Activated CD8-positive, alpha-beta memory T cell treated with anti-CD3 and anti-CD28 coated beads, Interleukin-2, amount 10 ng/mL, durations not matched to agents 7 days and 5 days (primary cell): ENCODE measurements at places on chromosomes 12 and 14. TPM values are rescaled to one million over a fixed set of nuclear protein-coding genes. Genes with fewer than 3 reads are reported as not detected.

DNA sequence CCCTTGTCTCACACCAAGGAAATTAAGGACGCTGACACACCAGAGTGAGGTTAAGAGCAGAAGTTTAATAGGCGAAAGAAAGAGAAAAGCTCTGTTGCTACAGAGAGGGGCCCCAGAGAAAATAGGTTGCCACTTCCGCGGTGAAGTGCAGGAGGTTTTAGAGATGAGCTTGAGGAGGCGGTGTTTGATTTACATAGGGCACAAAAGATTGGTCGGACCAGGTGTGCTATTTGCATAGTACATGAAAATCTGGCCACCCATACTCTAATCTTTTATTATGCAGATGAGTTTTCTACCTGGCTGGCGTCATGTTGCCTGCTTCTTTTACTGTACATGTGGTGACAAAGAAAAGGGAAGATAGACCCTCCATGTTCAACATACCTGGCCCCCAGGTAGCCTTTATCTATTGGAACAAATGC is 23.3 kb upstream of the MYF6 start:
- H3K27me3 ChIP-seq = no peaks in the 10 kb centered on the region
- H3K4me3 ChIP-seq = no peak overlapping the region
- H3K4me1 ChIP-seq = no peaks in the 10 kb centered on the region
- H3K27ac ChIP-seq = no peak overlapping the region

DNA sequence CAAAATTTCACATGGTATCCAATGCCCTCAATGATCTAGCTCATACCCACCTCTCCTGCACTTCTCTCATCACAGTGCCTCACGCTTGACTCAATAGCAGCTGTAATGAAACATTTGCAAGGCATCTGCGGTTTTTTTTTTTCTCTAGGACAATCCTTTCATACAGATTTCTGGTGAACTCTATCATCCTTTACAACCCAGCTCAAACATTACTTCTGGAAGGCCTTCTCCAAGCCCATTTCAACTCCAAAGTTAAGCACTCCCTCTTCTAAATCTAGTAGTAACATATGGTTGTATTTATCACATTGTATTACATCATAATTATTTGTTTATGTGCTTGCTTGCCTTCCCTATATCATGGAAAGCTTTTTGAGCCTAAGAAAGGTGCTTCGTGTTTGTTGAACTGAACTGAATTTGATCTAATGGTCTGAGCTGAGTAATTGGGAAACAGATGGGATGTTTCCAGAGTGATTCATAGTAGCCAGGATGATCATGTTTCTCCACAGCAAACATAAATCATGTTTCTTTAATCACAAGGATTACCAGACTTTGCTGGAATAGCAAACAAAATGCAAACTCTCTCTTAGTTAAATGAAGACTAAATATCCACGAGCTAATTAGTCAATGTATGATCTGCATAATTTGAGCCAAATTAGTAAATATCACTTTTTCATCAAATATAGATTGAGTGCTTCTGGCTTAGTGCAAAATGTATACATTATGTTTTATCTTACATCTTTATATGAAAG is 14.3 kb downstream of the CFL2 start:
- peak; percentile 19 for DNase-seq
- no peaks in the 10 kb centered on the region for H3K4me1 ChIP-seq
- H3K4me3 ChIP-seq = no peak overlapping the region
- H3K27ac ChIP-seq = no peak overlapping the region
- H3K36me3 ChIP-seq = no peaks in the 10 kb centered on the region

DNA sequence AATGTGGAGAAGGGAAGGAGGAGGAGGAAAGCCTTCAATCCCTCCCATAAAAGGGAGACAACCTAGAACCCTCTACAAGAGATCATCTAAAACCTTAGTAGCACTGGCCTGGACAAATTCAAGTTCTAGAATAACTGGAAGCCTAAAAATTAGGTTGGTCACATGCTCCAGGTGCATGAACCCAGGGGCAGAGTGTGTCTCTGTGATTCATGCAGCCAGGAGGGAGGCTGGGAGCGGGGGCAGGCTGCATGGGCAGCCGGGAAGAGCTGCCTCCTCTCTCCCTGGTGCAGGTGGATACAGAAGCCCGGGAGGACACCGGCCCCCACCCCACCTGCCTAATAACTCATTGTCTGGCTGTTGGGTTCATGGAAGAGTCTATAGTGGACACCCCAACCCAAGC is 38.6 kb downstream of the CCDC85C start:
- no peak overlapping the region for H3K27ac ChIP-seq
- H3K36me3 ChIP-seq = no peaks in the 10 kb centered on the region
- no peaks in the 10 kb centered on the region for H3K4me1 ChIP-seq
- H3K27me3 ChIP-seq = no peaks in the 10 kb centered on the region
- H3K4me3 ChIP-seq = no peak overlapping the region
- DNase-seq = no peak

DNA sequence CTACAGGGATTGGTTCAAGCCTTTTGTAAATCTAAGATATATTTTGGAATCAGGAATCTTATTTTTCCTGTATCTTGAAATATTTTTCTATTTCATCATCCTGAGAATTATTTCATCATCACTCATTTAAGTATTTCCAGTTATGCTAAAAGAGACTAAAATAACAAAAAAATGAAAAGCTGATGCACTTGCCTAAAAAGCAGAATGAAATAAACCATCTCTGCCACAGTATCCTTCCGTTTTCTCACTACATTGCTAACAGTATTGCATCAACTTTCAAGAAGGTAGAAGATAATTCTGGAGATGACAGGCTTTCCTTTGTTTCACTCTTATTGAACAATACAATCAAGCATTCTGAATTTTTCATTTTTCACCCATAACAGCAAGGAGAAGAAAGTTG is 31.1 kb upstream of the EIF5 start:
- peaks cover 2% of the 10 kb centered on the region for H3K4me1 ChIP-seq
- no peak overlapping the region for H3K4me3 ChIP-seq
- DNase-seq = no peak
- H3K27ac ChIP-seq = peak overlapping the region; percentile 25
- H3K27me3 ChIP-seq = peaks cover 17% of the 10 kb centered on the region
- no peaks in the 10 kb centered on the region for H3K36me3 ChIP-seq

DNA sequence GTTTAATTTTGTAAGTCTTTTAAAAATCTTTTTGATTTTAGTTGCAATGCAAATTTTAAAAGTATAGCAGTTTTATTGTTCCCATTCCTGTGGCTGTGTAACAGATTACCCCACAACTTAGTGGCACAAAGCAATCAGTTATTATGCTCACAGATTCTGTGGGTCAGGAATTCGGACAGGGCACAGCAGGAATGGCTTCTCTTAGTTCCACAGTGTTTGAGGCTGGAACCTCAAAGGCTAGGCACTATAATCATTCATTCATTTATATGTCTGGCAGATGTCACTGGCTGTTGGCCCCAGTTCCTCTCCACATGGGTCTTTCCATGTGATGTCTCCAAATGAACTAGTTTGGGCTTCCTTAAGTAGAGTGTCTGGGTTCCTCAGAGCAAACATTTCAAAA is 193.3 kb downstream of the RAD51B start:
- no peak overlapping the region for H3K27ac ChIP-seq
- H3K4me1 ChIP-seq = no peaks in the 10 kb centered on the region
- DNase-seq = no peak
- no peak overlapping the region for H3K4me3 ChIP-seq
- H3K36me3 ChIP-seq = peaks cover 2% of the 10 kb centered on the region

- H3K36me3 ChIP-seq = peaks cover 2% of the 10 kb centered on the region
- H3K27me3 ChIP-seq = no peaks in the 10 kb centered on the region
- peaks cover 4% of the 10 kb centered on the region for H3K4me1 ChIP-seq
These were observed 29.1 kb upstream of the AEBP2 start for GRCh38 chr12:19410211-19410610.

DNA sequence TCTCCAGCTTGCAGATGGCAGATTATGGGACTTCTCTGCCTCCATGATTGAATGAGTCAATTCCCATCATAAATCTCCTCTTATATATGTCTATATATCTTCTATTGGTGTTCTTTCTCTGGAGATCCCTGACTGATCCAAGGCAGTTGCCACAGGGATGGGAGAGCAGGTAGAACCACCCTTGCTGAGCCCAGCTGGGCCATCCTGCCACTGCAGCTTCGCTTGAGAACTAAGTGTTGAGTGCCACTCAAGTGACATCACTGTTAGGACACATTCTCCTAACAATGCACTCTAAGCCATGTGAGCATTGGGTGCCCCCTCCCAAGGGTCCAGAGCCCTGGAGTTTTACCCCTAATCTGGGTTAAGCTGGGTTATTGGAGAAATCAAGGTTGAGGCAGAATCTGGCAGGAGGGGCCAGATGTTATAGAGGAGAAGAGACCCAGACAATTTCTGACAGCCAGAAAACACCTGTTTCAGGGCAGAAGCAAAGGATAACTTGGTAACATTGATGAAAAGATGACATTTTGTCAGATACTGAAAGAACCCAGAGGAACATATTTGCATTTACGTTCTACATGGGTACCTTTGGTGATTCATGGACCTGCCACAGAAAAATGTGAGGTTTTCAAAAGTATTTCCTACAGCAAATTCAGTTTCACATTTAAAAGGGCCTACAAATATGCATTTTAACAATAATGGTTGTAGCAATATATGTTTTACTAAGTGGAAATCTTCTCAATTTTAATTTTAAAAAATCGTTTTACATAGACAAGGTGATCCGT is 57.2 kb upstream of the MAX start:
- no peak overlapping the region for H3K27ac ChIP-seq
- no peaks in the 10 kb centered on the region for H3K27me3 ChIP-seq
- peaks cover 12% of the 10 kb centered on the region for H3K4me1 ChIP-seq
- DNase-seq = no peak

- H3K4me1 ChIP-seq = peaks cover 6% of the 10 kb centered on the region
- no peak overlapping the region for H3K4me3 ChIP-seq
- H3K36me3 ChIP-seq = peaks cover 4% of the 10 kb centered on the region
- H3K27ac ChIP-seq = no peak overlapping the region
- H3K27me3 ChIP-seq = peaks cover 23% of the 10 kb centered on the region
These were observed 11.1 kb upstream of the CIPC start for GRCh38 chr14:77086951-77087350.

DNA sequence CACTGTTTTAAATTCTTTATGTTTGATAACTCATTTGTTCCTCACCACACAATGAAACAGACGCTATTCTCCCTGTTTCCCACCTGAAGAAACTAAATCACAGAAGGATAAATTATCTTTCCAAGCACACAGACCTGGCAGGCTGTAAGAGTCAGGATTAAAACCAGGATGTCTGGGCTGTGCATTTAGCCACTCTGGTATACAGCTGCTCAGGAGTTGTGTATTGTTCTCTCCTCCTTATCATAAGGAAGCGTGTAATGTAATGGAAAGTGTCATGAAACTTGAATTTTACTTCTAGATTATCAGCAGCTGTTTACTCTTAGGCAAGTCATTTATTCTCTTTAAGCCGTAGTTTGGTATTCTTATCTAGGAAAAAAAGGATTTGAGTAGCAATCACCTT is 154.8 kb upstream of the LRIG3 start:
- no peaks in the 10 kb centered on the region for H3K36me3 ChIP-seq
- no peaks in the 10 kb centered on the region for H3K4me1 ChIP-seq
- H3K27me3 ChIP-seq = no peaks in the 10 kb centered on the region
- no peak overlapping the region for H3K4me3 ChIP-seq
- DNase-seq = no peak

Gene OVCH1
- total RNA-seq = not detected

Gene RD3L
- not detected for total RNA-seq

Gene ZNF891
- 2.0 TPM for total RNA-seq

Gene TRIM9
- total RNA-seq = 0.56 TPM

Gene CISTR
- not detected for total RNA-seq

Gene PPP1CC
- total RNA-seq = 174 TPM
